T-cell (primary cell): ENCODE measurements at places on chromosomes 7 and 10.
A peak's percentile ranks its signal among the peaks of the same experiment; 100 is the strongest.

- DNase-seq, result no peak
Measured at GRCh38 chr10:105597312-105597711, 956.2 kb downstream of the SORCS3 start.

- DNase-seq, result no peak
Measured at GRCh38 chr10:11449761-11450160, 161.7 kb downstream of the USP6NL start.

DNA sequence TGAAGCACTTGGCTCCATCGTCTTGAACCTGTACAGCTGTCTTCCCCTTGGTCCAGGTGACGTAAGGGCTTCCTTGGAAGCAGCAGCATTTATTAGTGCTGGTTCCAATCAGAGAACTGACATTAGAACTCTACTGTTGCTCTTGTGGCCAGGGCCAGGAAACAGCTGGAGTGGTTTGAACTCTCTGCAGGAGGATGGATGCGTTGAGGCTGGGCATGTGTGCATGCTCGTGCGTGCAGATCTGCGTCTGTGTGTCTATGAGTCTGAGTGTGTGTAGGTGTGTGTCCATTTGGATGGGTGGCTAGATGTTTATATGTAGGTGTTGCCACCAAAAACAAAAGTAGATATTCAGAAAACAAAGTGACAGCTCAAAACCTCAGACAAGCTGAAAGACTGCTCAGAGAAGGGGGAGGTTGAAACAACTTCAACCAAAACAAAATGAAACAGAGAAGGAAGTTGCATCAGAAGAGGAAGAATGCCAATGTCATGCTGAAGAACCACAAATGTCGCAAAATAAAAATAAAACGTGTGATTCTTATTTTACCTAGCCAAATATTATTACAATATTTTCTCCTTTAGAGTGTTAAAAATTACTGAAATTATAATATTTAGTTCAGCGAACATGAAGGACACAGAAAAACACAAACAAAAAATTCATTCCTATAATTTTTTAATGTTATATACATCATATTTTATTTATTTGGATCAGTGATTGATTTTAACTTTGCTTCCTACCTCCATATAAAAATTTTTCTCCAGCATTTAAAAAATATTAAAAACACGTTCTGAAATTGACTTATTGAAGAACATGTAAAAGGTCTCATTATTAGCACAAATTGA is 96.1 kb upstream of the MKLN1 start:
- peak; percentile 66 for DNase-seq

DNA sequence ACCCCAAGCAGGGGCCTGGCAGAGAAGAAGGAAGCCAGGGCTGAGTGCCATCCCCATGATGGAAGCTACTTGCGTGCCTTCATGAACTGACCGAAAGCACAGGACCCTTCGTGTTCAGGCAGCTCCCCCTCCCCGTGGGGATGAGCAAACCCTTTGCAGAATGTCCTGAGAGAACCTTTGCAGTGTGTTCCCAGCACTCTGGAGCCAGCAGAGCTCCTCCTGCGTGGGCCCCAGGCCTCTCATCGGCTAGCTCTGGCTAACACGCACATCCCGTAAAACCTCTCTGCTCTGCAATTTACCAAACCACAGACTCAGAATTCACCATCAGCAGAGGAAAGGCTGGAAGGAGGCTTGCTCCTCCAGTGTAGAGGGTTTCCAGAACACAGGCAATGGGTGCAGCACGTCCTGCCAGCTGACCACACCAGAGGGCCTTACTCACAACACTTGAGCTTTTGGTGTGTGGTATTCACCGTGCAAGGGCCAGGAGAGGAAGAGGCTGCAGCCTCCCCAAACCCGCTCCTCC is 3.1 kb downstream of the SH3PXD2A start:
- DNase-seq, result no peak
